Stimulated activated CD8-positive, alpha-beta memory T cell treated with anti-CD3 and anti-CD28 coated beads, Interleukin-12 subunit alpha, Interleukin-12 subunit beta, amount 100 ng/mL, for 1 hour (primary cell): ENCODE measurements at places on chromosomes 11 and 22.

DNA sequence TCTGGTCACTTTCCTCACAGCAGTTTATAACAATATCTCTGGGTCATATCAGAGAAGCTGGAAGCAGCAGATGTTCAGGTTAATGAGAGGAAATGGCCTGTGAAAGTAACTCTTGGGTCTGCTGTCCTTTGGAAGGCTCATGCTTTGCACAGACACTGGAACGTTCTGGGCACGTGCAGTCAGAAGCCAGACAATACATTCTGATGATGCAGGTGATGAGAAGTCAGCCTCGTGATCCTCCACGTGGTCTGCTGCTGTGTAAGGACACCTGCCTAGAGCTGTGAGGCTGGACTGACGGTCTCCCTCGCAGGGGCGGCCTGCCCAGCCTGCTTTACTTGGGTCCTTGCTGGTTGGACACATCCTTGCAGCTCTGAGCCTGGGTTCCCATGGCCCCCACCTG is 18.8 kb upstream of the ADORA2A start:
- no peak for DNase-seq

- no peak for DNase-seq
Observed at GRCh38 chr22:40118979-40119378, 58.7 kb upstream of the TNRC6B start.

GRCh38 chr11:31795706-31796498 is 15.2 kb downstream of the PAX6 start:
- no peak for DNase-seq

DNA sequence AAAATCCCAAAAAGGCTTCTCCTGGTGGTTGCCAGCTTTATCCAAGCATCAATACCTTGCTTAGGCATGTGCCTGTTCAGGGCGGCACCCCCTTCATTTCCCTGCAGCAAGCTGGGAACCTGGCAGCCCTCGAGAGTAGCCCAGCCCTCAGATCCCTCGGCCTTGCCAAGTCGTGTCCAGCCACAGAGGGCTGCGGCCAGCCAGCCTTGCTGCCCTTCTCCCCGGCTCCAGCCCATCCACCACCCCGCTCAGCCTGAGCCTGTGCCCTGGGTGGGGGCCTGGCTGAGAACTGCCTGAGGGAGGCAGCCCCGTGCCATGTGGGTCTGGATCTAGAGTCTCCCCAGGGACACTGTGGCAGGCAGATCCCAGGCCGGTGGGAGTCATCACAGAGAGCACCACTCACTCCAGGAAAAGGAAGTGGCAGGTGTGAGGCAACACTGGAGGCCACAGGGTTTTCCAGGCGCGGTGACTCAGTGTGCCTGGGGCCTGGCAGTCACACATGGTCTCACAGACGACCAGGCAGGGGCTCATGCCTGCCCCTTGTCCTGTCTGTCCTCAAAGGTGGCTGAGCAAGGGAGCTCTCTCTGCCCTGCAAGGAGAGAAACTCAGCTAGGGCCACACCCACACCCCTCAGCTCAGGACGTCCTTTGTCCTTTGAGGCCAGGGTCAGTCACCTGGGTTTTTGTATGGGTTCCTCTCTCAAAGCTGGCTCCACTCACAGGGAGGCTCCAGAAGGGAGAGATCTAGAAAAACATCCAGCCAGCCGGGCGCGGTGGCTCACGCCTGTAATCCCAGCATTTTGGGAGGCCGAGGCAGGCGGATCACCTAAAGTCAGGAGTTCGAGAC is 12.2 kb upstream of the CDC42BPG start:
- DNase-seq, result no peak
